ENCODE measurements at places on chromosomes 16 and 17. TPM values are rescaled to one million over a fixed set of nuclear protein-coding genes. Genes with fewer than 3 reads are reported as not detected.

The ZNF75A gene
- total RNA-seq: 10.1 TPM

The FBXL16 gene
- under 0.01 TPM for total RNA-seq

The MMP2 gene
- 16.3 TPM for total RNA-seq

The ABCA10 gene
- total RNA-seq: 0.76 TPM

The HSD17B2 gene
- total RNA-seq: 105 TPM

The CDH3 gene
- total RNA-seq: under 0.01 TPM

The FAM171A2 gene
- 3.9 TPM for total RNA-seq

The UNC45B gene
- not detected for total RNA-seq

The CDH8 gene
- total RNA-seq: not detected

The CD300LG gene
- not detected for total RNA-seq

The ZNF19 gene
- 1.3 TPM for total RNA-seq

The CD300LD gene
- not detected for total RNA-seq

The CBFA2T3 gene
- not detected for total RNA-seq

The CA4 gene
- total RNA-seq: 2.3 TPM

The EZH1 gene
- 11.3 TPM for total RNA-seq

The CCNF gene
- total RNA-seq: 16.4 TPM

The GRAP gene
- total RNA-seq: 152 TPM

The EFCAB13 gene
- total RNA-seq: 2.3 TPM

The IRX5 gene
- total RNA-seq: 0.13 TPM

The CACNG5 gene
- total RNA-seq: not detected

The HOXB4 gene
- 0.90 TPM for total RNA-seq

The TNFRSF13B gene
- total RNA-seq: not detected

The CETP gene
- total RNA-seq: 12.8 TPM

The ZG16 gene
- total RNA-seq: not detected

The HBA2 gene
- not detected for total RNA-seq

The ERN2 gene
- total RNA-seq: not detected

The LPO gene
- total RNA-seq: not detected

The GNGT2 gene
- 1.1 TPM for total RNA-seq

The KRTAP4-1 gene
- total RNA-seq: not detected

The SHPK gene
- 11.2 TPM for total RNA-seq

The APOH gene
- not detected for total RNA-seq

The GNPTG gene
- total RNA-seq: 16.8 TPM

The TEX14 gene
- total RNA-seq: under 0.01 TPM

The TBC1D3B gene
- 0.64 TPM for total RNA-seq

The SLC5A2 gene
- not detected for total RNA-seq

The TPSG1 gene
- total RNA-seq: not detected

The SYNGR3 gene
- total RNA-seq: 1.3 TPM

The GFAP gene
- 0.13 TPM for total RNA-seq

The PRSS36 gene
- total RNA-seq: 0.39 TPM

The METTL26 gene
- 59.4 TPM for total RNA-seq

The BAIAP2 gene
- 52.6 TPM for total RNA-seq

The UMOD gene
- total RNA-seq: not detected

Data from dermis microvascular lymphatic vessel endothelial cell (primary cell).